Fibroblast of lung (primary cell): ENCODE measurements at places on chromosomes 4 and X. TPM values are rescaled to one million over a fixed set of nuclear protein-coding genes. Genes with fewer than 3 reads are reported as not detected.

DNA sequence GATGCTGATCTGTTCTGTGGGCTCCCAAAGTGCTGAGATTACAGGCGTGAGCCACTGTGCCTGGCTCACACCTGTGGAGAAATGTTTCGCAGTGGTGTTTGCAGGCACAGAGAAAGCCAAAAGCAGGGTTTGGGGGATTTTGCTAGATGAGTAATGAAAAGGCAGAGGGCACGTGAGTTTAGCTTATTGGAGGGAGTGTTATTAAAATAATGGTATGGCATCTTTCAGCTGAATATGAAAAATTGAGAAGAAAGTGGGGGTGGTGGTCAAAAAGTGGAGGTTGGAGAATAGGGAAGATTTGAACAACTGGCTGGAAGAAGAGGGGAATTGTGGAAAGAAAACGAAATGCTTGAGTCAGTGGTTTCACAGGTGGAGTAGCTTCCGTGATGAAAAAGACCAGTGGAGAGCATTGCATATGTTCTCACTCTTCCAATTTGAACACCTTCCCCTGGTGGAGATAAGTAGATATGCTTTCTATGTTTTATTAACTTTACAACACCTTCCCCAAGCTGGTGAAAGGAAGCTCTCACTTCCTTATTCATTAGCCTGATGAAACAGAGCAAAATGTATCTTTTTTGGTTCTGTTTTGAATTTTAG, 1.1 kb upstream of the CHST7 start:
- H3K27ac ChIP-seq = no peak overlapping the region
- H3K4me1 ChIP-seq = no peaks in the 10 kb centered on the region
- no peaks in the 10 kb centered on the region for H3K36me3 ChIP-seq
- H3K4me3 ChIP-seq = no peak overlapping the region
- DNase-seq = no peak

SLC38A5 gene
- 21.5 and 21.8 TPM in 2 replicates for total RNA-seq

- H3K27me3 ChIP-seq = no peaks in the 10 kb centered on the region
- H3K27ac ChIP-seq = peak overlapping the region; percentile 66
- no peaks in the 10 kb centered on the region for H3K36me3 ChIP-seq
- no peak overlapping the region for H3K4me3 ChIP-seq
- peak; percentile 94 for DNase-seq
These were observed 60.9 kb upstream of the LAS1L start for GRCh38 chrX:65595460-65595876.

DNA sequence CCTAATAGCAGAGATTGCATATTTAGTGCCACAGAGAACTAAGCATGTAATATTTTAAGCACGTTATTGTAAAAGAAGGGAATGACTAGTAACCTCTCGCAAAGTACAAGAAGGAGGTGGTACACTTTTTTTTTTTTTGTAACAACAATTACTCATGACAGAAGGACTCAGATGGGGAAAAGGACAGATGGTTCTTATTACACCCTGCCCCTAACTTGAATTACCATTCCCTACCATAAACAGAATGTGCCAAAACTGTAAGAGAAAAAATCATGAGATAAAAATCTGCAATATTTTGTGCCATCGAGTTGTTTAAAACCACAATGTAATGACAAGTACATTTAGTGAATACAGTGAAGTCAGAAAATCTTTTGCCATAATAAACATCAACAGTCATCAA, 33.0 kb upstream of the RAPGEF2 start:
- DNase-seq = peak; percentile 78
- H3K36me3 ChIP-seq = no peaks in the 10 kb centered on the region
- peaks cover 5% of the 10 kb centered on the region for H3K4me1 ChIP-seq
- H3K27ac ChIP-seq = no peak overlapping the region
- no peaks in the 10 kb centered on the region for H3K27me3 ChIP-seq

DNA sequence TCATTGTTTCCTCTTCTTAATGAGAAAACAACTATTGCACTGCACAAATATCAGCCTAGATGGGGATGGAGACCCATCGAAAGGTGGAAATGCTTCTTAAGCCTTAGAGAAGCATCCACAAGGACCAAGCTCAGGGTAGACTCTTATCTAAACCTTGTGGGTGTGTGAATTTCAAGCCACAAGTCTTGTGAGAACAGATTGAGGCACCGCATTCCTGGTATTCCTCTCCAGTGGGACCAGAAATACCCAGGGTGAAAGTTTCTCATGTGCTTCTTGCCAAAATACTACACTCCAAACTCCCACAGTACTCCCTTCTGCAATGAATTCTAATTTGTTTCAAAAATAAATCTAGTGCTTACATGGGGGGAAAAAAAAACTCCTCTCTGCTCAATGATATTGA, 375.6 kb downstream of the PDGFC start:
- no peak overlapping the region for H3K4me3 ChIP-seq
- no peaks in the 10 kb centered on the region for H3K27me3 ChIP-seq
- no peaks in the 10 kb centered on the region for H3K36me3 ChIP-seq
- H3K27ac ChIP-seq = no peak overlapping the region
- H3K4me1 ChIP-seq = no peaks in the 10 kb centered on the region

FDCSP gene
- total RNA-seq = not detected in 2 replicates

DNA sequence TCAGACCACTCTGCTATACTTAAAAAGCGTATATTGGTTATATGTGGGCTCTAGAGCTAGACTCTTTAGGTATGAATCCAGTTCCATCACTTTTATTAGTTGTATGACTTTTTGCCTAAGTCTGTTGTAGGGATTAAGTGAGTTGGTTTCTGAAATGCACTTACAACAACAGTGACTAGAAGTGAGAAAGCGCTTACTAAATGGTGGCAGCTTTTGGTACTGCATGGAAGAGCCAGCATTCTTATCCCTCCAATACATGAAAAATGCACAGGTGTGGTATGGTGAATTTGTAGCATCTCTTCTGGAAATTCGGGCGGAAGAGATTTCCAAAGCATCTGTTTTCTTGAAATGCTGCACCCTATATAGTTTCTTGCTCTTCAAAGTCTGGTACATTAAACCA, 117.1 kb downstream of the SPANXA1 start:
- no peak overlapping the region for H3K27ac ChIP-seq
- no peaks in the 10 kb centered on the region for H3K27me3 ChIP-seq
- no peak overlapping the region for H3K4me3 ChIP-seq
- no peak for DNase-seq
- peaks cover 2% of the 10 kb centered on the region for H3K4me1 ChIP-seq
- no peaks in the 10 kb centered on the region for H3K36me3 ChIP-seq

GRCh38 chr4:165761963-165762362, 111.1 kb upstream of the TLL1 start:
- DNase-seq = peak; percentile 22
- no peak overlapping the region for H3K27ac ChIP-seq
- H3K4me3 ChIP-seq = no peak overlapping the region
- H3K27me3 ChIP-seq = no peaks in the 10 kb centered on the region
- no peaks in the 10 kb centered on the region for H3K4me1 ChIP-seq
- no peaks in the 10 kb centered on the region for H3K36me3 ChIP-seq

- H3K27ac ChIP-seq = no peak overlapping the region
- no peaks in the 10 kb centered on the region for H3K36me3 ChIP-seq
- no peaks in the 10 kb centered on the region for H3K27me3 ChIP-seq
- no peak overlapping the region for H3K4me3 ChIP-seq
- no peak for DNase-seq
These were observed 7.0 kb downstream of the NPY5R start for GRCh38 chr4:163350672-163351071.

DNA sequence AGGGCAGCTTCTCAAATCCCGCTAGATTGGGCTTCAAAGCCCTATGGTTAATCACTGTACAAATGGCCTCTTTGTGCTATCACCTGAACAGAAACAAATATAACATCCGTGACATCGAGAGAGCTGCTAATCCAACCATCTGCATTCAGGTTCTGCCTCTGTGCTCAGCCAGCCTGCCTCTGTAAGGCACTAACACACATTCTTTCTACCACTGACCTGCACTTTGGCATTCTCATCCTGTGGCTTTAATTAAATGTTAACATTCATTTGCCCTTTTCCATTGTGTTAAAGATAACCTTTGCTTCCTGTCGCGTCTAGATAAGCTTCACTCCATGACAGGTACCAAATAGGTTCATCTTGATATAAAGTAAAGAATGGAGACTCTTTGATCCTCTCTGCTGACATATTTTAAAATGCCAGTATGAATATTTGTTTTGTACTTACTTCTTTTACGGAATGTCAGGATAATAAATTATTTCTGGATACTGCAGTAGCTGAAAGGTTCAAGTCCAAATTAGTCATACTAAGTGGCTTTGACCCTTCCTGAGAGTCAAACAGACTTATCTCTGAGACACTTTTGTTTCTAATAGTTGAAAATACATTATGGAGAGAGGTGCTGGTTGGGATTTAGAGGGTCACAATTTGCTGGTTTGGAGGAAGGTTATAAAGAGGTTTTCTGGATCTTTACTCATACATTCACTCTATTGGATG, 505.7 kb downstream of the PACRGL start:
- no peaks in the 10 kb centered on the region for H3K27me3 ChIP-seq
- DNase-seq = no peak
- H3K27ac ChIP-seq = no peak overlapping the region
- H3K4me1 ChIP-seq = no peaks in the 10 kb centered on the region
- H3K36me3 ChIP-seq = no peaks in the 10 kb centered on the region
- H3K4me3 ChIP-seq = no peak overlapping the region

GRCh38 chrX:48800574-48801279, 1.1 kb upstream of the HDAC6 start:
- H3K27me3 ChIP-seq = no peaks in the 10 kb centered on the region
- peak overlapping the region; percentile 95 for H3K27ac ChIP-seq
- DNase-seq = no peak
- H3K4me3 ChIP-seq = peak overlapping the region; percentile 60

DNA sequence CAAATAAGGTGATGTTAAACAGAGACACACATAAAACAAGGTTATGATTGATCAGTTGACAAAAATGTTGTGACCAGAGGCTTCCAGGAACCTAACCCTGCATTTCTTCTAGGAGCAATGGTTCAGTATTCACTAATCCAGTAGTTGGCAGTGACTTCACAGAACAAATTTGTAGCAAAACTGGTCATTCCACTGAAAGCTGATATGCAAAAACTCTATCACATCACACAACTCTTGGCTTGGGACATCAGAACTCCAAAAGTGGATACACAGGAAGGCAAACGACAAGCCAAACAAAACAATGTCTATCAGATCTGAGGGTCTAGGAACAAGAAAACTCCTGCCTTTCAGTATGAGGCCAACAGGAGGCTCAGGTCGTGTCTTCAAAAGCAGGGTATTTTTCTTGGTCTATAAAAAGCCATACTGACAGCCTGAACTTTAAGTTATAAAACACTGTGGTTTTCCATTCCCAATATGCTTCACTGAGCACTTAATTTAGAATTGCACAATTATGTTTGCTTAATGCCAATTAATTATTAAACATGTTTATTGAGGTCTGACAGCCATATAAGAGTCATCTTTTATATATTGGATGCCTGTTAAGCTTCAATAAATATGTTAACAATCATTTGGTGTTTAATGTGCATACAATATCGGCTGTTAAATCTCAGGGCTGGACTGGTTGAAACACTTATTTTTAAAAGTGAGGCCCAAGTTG, 45.6 kb downstream of the SOD3 start:
- peak; percentile 33 for DNase-seq
- no peaks in the 10 kb centered on the region for H3K27me3 ChIP-seq
- no peaks in the 10 kb centered on the region for H3K36me3 ChIP-seq
- H3K4me1 ChIP-seq = no peaks in the 10 kb centered on the region
